Non-pigmented ciliary epithelial cell (primary cell): ENCODE measurements at places on chromosomes 3 and 15.

DNA sequence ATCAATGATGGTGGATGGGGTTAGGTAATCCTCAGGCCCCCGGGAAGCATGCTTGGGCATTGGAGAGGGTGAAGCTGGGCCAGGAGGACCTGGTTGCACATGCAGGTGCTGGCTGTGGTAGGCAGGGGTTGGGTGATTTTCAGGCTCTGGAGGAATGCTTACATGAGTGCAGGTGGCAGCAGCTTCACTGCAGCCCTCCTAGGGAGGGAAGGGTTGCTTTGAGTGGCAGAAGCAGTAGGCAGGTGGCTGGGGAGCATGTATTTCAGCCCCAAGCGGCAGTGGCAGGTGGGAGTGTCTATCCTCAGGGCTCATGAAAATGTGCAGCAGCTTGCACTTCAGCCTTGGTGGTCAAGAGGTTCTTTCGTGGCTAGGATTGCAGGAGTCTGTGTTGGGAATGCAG, 230.0 kb upstream of the CTNNB1 start:
- no peak for DNase-seq

GRCh38 chr15:41911691-41912345, 18.0 kb upstream of the SPTBN5 start:
- DNase-seq: no peak

GRCh38 chr3:98542623-98543022, 10.8 kb downstream of the GPR15 start:
- no peak for DNase-seq

- no peak for DNase-seq
These were observed 52.1 kb upstream of the GNB5 start for GRCh38 chr15:52243286-52243685.

GRCh38 chr3:16329826-16330129, 64.8 kb downstream of the OXNAD1 start:
- DNase-seq: no peak

DNA sequence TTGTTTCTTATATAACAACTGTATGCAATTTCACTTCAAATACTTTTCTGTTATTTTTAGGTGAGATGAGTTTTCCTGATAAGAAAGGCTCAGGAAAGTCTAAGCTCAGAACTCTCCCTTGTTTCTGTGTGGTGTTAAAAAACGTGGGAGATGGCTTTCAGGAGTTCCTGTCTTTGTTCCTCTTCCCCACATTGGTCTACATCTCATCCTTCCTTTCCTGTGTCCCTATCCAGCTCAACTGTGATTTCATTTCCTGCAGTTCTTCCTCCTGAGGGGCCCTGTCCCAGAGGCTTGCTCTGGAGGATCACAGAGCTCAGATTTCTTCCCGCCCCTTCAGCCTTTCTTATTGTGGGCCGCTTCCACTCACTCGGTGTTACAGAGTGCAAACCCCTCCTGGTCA, 11.2 kb downstream of the SEC13 start:
- DNase-seq: no peak

DNA sequence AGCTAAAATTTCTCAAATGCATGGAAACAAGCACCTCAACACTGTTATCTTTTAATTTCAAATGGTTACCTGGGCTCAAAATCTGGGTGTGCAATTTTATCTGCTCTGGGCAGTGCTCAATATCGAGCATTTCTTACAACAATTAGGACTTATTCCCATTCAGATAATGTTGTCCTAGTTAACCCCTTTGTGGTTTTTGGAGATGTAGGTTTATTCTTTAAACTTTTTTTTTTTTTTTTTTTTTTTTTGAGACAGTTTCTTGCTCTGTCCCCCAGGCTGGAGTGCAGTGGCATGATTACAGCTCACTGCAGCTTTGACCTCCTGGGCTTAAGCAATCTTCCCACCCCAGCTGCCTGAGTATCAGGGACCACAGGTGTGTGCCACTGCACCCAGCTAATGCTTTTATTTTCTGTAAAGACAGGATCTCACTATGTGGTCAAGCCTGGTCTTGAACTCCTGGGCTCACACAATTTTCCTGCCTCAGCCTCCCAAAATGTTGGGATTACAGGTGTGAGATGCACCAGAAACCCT, 4.4 kb upstream of the ATP2C1 start:
- no peak for DNase-seq

- no peak for DNase-seq
These were observed 110.3 kb upstream of the TMC3 start for GRCh38 chr15:81484086-81484955.

GRCh38 chr3:160747422-160747821, 8.6 kb upstream of the PPM1L start:
- DNase-seq: no peak

DNA sequence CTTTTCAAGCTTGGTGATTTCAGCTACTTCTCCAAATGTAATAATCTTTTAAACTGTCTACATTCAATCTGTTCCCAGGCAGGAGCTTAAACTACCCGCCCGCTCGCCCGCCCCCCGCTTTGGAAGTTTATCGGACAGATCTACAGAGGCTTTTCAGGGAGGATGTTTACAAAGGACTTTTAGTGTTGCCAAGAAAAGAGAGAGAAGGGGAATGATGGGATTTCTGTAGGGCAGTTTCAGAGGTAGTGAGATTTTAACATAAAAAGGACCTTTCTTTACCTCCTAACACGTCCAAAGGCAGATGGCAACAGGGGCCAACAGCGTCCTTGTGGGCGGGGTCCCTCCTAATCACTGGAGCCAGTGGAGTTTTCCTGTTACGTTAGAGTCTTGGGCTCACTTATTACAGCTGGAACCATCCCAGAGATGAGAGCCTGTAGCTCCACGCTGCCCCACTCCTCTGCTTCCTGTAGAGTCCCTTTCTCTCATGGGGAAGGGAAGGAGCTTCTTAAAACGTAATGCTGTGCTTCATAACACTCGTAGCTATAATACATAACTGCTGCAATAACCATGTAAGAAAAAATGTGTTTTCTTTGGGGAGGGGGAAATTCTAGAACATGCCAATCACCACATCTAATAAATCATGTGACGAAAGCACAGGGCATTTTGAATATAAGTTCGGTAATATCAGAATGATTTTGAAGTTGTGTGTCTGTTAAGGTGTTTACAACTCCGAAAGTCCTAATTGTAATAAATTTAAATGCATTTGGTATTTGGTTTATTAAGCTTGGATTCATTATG, 30.9 kb downstream of the HES1 start:
- no peak for DNase-seq

GRCh38 chr15:89845305-89845893, 30.7 kb upstream of the ANPEP start:
- peak; percentile 83 for DNase-seq
